ENCODE measurements at places on chromosomes 2 and 18. TPM values are rescaled to one million over a fixed set of nuclear protein-coding genes. Genes with fewer than 3 reads are reported as not detected.
A peak's percentile ranks its signal among the peaks of the same experiment; 100 is the strongest.

Gene EPHA4
- 39.2 TPM for total RNA-seq

Gene TGIF1
- total RNA-seq, result 25.9 TPM

Gene KCNK3
- 13.1 TPM for total RNA-seq

Gene TRIM43
- total RNA-seq, result not detected

Gene NEU2
- total RNA-seq, result not detected

Gene RAB11FIP5
- 29.3 TPM for total RNA-seq

Gene ARHGAP15
- total RNA-seq, result 12.0 TPM

Gene COL5A2
- 123 TPM for total RNA-seq

Gene STPG4
- not detected for total RNA-seq

Gene EFHD1
- 42.2 TPM for total RNA-seq

DNA sequence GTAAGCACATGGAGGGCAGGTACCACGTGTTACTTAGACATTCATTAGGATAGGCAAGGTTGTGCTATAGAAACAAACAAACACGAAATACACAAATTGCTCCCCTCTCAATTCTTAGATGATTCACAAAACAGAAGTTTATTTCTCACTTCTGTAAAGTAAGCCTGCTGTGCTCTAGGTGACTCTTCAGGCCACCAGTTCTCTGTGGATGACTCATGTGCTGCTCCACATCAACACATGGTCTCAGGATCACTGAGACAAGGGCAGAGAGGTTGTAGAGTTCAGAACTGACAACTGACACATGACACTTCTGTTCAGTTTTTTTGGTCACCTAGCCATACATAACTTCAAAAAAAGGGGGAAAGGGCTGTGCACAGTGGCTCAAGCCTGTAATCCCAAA, 70.6 kb downstream of the DAW1 start:
- no peak for DNase-seq

- DNase-seq, result no peak
These were observed 1.6 kb downstream of the CNDP2 start for GRCh38 chr18:74497778-74498177.

DNA sequence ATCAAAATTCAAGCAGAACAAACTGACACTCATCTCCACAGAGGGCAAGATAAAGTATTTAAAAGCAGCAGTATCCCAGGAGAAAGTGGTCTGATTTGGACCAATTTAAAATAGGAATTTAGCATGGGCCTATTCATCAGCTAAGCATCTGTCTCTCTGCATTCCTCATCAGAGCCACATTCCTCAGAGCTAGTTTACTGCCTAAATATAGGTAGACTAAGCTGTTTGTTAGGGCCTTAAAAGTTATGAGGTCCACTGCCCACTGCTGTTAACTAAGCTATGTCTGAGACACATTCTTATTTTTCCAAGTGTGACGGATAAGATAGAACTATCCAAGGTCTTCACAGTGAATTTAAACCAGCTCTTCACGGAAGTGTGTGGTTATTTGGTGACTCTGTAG, 17.6 kb downstream of the NEB start:
- DNase-seq, result no peak

DNA sequence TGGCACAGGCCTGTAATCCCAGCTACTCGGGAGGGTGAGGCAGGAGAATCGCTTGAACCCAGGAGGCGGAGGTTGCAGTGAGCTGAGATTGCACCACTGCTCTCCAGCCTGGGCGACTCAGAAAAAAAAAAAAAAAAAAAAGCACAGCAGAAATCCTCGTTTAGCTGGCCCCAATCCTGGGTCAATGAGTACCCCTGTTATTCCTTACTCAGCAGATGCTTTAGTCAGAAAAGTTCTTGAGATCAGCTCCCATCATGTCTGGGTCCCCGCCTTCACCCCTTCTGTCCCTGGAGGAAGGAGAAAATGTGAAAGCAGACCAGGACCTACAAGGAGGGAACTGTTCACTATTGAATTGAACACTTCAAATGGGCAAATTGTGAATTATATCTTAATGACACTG, 16.4 kb upstream of the KCNG3 start:
- no peak for DNase-seq

DNA sequence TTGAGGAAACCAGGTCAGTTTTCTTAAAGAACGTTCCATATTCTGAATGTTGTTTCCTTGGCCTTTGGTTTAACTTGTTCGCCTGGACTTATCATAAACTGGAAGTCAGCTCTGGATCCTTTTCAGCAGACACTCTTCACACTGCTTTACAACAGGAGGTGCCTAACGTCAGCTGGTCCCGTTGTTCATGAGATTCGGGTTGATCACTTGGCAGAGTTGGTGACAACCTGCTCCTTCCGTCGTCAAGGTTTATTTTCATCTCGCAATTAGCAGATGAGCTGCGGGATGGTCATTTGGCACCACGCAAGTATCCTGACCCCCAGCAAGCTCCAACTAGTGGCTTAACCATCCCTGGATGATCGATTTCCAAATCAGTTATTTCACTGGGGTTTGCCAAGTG, 23.0 kb upstream of the BIN1 start:
- DNase-seq, result no peak

DNA sequence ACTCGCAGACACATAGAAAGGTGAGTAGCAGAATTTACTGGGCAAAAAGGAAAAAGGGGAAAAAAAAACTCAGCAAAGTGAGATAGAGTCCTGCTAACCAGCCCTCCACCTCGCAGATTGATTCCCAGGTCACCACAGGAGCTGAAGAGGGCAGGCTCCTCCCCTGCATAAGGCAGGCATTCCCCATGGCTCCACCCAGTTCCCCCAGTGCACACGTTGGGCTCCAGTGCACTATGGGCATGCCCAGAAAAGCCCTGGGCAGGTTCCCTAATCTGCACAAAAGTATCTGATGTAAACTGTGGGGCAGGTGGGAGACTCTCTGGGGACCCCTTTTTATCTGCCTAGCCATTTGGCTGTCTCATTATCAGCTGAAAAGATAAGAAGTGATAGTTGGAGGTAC, 461.2 kb upstream of the TMEFF2 start:
- DNase-seq, result no peak

GRCh38 chr2:166411473-166412230, 35.9 kb upstream of the SCN9A start:
- DNase-seq, result no peak

DNA sequence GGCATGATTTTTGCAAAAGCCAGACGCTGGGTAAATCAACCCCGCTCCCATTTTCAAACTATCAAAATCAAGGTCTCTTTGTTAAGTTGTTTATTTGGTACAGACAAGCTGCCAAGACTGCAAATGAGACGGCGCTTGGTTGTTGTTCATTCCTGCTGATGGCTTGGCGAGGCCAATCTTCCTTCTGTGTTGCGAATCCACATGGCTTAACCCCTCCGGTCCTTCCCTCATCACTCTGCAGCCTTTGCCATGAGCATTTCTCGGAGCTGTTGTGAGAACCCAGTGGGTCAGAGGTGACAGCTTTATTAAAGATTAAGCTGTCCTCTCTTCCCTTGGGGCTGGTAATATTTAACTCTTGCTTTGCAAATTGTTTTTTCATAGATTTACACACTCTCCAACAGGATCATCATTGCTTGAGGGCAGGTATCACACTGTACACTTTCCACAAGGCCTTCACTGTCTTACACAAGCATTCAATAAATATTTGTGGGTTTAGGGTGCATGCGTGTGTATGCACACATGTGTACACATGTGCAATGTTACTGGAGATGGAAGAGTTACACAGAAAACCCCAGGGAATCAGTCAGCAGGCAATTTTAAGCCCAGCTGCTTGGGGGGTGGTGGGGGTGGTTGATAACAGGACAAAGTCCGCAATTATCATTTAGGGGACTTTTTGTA, 27.8 kb upstream of the KCNF1 start:
- no peak for DNase-seq

- no peak for DNase-seq
These were observed 253.2 kb upstream of the COL3A1 start for GRCh38 chr2:188720811-188721605.

GRCh38 chr2:231691251-231691772, 17.0 kb upstream of the PTMA start:
- no peak for DNase-seq

GRCh38 chr2:46416739-46417403, 62.5 kb upstream of the TMEM247 start:
- DNase-seq, result no peak

DNA sequence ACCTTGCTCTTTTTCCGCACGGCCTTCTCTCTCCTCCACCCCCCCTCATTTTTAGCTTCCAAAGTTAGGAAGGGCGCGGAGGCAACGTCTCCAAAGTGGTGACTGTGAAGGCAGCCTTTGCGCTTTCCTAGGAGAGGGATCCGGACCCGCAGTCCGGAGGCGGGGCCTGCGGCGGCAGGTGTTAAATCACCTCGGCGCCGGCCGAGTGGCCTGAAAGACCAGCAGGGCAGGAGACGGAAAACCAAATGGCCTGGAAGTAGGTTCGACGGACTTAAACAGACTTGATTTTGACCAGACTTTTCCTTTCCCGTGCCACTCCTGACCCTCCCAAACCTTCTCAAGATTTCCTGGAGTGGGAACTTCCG, 615 bp downstream of the GORASP2 start:
- DNase-seq, result no peak

- peak; percentile 81 for DNase-seq
These were observed 28.8 kb downstream of the ASAP2 start for GRCh38 chr2:9235147-9236044.

DNA sequence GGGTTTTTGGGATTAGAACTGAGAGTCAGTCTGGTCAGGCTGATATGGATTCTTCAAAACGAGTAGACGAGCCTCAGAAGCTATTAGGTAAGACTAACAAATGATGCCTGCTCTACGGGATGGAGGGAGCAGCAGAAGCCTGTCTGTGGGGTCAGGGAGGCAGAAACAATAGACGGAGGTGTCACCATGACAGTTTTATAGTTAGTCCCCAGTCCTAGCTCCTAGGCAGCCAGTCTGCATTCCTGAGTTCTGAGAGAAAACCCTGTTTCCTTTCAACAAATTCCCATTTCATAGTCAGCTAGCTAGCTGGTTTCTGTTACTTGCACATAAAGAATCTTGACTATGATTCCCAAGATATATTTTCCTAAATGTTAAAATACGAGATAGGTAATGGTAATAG, 542.1 kb downstream of the PID1 start:
- DNase-seq, result no peak

DNA sequence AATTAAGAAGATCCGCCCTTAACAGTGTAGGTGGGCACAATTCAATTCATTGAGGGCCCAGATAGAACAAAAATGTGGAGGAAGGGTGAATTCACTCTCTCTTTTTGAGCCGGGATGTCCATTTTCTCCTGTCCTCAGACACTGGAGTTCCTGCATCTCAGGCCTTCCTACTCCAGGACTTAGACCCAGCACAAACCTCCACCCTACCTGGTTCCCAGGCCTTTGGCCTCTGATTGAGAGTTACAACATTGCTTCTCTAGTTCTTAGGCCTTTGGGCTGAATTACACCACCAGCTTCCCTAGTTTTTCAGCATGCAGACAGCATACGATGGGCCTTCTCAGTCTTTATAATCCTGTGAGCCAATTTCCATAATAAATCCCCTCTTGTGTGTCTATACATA, 87.8 kb upstream of the TMEM17 start:
- DNase-seq, result no peak

DNA sequence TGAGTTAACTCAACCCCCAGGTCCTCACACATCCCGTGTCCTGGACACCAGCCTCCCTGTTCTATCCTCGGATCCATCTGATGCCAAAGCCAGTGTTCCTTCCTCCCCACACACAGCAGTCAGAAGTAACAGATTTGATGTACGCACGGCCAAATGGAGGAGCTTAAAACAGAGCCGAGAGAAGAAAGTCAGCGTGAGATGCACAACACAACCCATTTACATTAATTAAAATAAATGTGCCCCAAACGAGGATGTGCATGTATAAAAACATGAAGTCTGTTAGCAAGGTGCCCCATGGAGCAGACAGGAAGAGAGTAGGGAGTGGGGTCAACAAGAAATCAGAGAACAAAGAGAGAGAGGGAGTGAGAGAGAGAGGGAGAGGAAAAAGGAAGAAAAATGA, 191.2 kb downstream of the HAUS1 start:
- no peak for DNase-seq

- no peak for DNase-seq
These were observed 6.4 kb upstream of the PIK3C3 start for GRCh38 chr18:41948544-41949110.

DNA sequence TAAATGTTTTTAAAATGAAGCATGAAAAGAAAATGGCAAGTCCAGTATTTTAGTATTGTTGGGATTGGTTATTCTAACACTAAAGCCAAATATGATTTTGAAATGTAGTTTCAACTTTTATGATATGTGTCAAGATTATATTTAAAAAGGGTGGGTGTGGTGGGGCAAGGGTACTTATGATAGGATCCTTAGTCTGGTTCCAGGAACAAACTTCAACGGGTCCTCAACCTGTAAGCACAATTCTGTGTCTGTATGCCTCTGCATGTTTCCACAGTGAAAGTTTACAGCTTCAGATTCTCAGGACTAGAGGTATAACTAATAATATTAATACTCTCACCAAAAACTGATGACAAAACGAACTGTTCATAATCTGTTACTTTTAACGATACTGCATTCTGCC, 5.8 kb downstream of the USP34 start:
- DNase-seq, result no peak

DNA sequence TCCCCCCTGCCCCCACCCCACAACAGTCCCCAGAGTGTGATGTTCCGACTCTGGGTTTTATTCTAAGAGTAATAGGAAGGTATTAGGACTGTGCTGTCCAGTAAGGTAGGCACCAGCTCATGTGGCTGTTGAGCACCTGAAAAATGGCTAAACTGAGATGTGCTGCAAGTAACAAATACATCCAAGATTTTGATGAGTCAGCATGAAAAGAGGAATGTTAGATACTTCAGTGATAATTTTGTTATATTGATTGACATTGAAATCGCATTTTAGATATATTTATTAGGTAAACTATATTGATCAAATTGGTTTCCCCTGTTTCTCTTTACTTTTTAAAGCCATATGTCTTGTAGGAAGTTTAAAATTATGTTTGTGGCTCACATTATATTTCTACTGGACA, 147.8 kb downstream of the FTCDNL1 start:
- DNase-seq, result no peak

GRCh38 chr18:72086421-72086820, 457.7 kb downstream of the CBLN2 start:
- no peak for DNase-seq

Data from posterior vena cava (tissue), 2 donors.